EL (cell line): ENCODE measurements at places on chromosomes 6 and 20.
A peak's percentile ranks its signal among the peaks of the same experiment; 100 is the strongest.

- no peak for DNase-seq
Measured at GRCh38 chr6:79964607-79965081, 17.3 kb upstream of the ELOVL4 start.

DNA sequence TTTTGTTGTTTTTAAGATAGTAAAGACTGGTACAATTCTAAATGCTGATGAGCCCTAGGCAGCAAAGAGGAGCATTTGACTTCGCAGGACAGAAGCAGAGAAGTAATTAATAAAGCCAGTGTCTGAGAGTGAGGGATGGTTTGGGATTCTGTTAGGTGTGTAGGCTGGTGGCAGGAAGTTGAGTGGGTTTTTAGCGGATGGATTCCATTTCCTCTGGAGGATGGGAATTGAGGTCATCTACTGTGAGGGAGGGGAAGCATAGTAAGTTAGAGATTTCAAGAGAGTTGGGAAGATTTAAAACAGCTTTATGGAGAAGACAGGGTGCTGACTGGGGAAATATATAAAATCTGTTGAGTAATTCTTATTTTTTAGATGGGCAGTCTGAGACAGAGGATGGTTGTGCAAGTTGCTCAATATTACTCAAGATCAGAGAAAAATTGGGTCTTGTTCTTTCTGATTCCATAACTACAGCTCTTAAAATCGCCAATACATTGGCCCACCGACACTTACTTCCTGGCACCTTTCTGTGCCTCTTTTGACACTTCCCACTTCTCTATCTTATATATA, 48.8 kb downstream of the PRL start:
- no peak for DNase-seq

DNA sequence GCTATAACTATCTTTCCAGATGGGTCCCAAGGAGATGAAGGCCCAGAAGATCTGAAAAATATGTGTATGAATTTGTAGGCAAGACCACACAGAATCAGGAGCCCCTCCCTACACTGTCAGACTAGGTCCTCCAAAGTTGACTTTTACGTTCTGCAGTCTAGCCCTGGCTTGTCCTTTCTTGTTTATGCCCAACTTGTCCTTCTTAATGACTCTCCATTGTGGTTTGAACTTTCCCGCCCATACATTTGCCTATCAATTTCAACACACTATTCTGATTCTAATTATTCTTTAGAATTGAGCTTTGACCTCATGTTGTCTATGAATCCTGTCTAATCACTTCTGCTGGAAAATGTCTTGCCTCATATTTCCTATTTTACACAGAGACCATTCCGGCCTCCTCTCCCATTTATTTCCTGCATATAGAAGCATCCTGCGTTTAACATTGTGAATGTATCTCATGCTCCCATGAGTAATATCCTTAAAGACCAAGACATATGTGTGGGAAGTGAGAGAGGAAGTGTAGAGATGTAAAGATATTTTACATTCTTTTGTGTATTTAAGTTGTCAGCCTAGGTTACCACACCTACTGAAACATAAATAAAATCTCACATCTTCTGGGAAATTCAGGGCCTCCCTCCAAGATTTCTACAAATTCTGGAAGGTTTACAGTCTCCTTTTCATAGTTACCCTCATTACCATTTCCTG, 348.3 kb downstream of the BCKDHB start:
- DNase-seq = peak; percentile 43

DNA sequence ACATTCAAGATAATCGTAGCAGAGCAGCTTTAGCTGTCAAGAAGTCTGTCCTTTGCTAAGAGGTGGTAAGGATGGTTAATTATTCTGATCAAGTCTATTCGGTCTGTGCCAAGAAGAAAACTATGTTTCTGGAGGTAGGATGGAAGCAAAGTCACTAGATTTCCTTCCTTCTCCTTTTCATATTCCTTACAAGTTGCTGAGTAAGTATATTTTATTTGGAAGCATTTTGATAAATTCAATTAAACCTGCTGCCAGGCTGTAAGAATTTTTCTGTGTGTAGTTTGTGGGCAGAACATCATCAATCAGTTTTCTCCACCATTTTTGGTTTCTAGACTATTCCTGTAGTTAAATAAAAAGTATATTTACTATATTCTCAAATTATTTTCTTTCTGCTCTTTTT, 311.3 kb downstream of the PRKN start:
- DNase-seq = no peak

DNA sequence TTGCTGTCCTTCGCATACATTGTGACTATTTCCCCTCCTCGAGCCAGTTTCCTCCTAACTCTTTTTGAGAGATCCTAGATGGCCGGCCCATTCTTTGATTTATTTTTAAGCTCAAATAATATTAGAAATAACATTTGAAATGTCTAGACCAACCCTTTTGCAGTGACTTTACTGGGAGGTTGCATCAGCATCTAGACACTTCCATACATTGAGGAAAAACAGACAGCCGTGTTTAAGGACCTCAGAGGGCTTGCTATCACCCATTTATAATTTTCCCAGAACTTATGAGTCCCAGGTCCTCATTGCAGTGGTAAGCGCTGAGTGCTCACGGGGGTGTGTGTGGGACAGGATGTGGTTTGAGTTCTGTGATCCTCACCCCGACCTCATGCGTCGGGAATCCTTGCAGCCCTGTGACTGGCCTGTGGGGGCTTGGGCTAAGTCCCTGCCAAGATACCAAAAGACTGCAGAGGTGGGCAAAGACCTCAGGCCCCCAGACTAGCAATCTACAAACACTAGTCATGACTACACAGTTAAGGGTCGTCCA, at the start of gene GPX5:
Gene GPX5 (plus strand): TSS at position 386 of the 544 bp plus-strand sequence. CDS start 133 bp downstream, at position 519.
- peak; percentile 15 for DNase-seq

GRCh38 chr20:33645072-33645358, 17.1 kb upstream of the C20orf144 start:
- DNase-seq = no peak

GRCh38 chr6:7921632-7922092, 11.1 kb upstream of the TXNDC5 start:
- no peak for DNase-seq

GRCh38 chr6:111614833-111615582, 9.3 kb upstream of the TRAF3IP2 start:
- DNase-seq = no peak

- DNase-seq = no peak
Measured at GRCh38 chr6:38169221-38169976, 349.9 kb downstream of the ZFAND3 start.

- no peak for DNase-seq
Measured at GRCh38 chr20:57738484-57738883, 28.7 kb upstream of the PMEPA1 start.
